HepG2 (cell line): ENCODE measurements at places on chromosomes 6 and 20. TPM values are rescaled to one million over a fixed set of nuclear protein-coding genes. Genes with fewer than 3 reads are reported as not detected.

GRCh38 chr6:53962646-53963045, 148.6 kb upstream of the MLIP start:
- DNase-seq = no peak

DNA sequence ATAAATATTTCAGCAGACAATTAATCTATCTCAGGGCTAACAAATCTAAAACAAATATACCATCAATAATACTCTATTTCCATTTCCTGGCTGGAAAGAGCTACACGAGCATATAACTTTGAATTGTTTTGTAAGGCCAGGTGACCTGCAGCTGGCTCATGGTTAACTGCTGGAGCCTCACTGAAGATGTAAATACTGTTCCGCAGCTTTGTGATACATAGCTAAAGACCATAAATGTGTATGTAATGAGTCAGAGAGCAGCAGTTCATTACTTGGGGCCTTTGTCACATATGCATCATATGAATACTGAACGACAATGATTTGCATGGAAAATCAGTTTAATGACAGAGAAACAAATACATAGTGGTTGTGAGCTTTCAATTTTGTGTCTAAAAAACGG, 109.4 kb upstream of the CCN2 start:
- DNase-seq = peak; percentile 23

B3GALT4 gene
- total RNA-seq = 0.27 TPM in 1 of 2 replicates, not detected in the other

PTK6 gene
- not detected in 2 replicates for total RNA-seq

WASF1 gene
- total RNA-seq = 8.5 and 10.3 TPM in 2 replicates

FAM83C gene
- total RNA-seq = 0.07 TPM in 1 of 2 replicates, not detected in the other

- no peak for DNase-seq
These were observed 47.1 kb upstream of the CD83 start for GRCh38 chr6:14070457-14070856.

GRCh38 chr6:71982389-71982788, 96.0 kb downstream of the RIMS1 start:
- no peak for DNase-seq

MKKS gene
- total RNA-seq = 26.7 and 44.8 TPM in 2 replicates

DNA sequence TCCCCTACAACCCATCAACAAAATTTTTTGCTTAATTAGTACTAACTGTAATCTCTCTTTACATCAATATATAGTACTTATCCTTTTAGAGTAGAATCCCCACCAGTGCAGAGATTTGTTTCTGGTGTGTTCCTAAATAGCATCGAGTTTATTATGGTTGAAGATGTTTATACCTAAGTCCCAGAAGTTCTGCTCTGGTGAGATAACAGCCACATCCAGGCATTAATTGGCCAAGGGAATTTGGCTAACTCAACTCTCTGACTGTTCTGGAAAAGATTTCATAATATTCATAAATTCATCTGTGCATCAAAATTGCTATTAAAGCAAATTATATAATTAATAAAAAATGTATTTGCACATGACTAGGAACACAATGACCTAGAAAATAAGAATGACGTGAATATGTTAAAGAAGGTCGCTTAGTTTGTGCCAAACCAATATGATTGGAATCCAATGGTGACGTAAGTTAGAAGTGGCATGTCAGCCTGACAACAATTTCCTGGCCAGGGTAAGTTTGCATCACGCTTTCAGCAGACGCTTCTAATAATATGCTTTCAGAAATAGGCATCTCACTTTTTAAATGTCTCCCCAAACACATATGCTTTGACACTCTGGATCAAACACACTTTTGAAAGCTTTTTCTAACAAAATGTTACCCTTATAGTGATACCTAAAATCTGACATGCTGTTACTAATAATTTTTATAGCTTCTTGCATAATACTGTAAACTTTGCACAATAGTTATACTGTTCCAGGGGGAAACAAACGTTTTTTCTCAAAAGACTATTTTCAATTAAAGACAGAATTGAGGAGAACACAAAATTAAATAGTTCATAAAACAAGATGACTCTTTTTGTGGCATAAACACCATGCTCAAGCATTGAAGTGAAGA, 236.7 kb downstream of the TENT5A start:
- no peak for DNase-seq

GRCh38 chr20:62377615-62378178, 9.2 kb upstream of the RPS21 start:
- no peak for DNase-seq

GRCh38 chr6:47671777-47672176, 26.6 kb upstream of the ADGRF4 start:
- no peak for DNase-seq

HLA-DPA1 gene
- not detected in 2 replicates for total RNA-seq
